ENCODE measurements at places on chromosomes 12 and 14.

DNA sequence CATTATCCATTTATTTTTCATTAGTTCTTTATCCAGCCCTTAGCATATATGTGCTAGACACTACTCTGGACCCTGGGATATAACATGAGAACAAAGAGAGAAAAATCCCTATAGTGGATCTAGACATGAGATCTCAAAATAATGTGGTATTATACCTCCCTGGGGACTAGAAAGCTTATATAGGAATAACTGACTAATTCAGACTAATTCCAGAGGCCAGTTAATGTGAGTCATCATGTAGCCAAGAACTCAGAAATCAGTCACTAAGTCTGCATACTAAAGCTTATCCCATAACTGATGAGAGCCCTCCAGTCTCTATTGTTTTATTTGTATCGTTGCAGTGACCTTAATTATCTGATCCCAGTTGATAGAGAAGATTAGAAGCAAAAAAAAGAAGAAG is 267.1 kb upstream of the RGS6 start:
- no peaks in the 10 kb centered on the region for H3K4me1 ChIP-seq
- H3K4me3 ChIP-seq, result no peak overlapping the region
- H3K27me3 ChIP-seq, result no peaks in the 10 kb centered on the region
- H3K36me3 ChIP-seq, result no peaks in the 10 kb centered on the region

DNA sequence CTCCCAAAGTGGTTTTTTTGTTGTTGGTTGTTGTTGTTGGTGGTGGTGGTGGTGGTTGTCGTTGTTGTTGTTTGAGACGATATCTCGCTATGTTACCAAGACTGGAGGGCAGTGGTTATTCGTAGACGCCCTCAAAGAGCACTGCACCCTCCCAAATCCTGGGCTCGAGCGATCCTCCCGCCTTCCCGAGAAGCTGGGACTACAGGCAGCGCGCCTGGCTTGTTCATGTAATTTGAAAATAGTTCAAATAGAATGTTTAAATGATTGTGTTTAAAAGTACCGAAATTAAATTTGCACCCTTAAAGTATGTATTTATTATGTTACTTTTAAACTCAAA is 439 bp upstream of the ANAPC5 start:
- H3K27me3 ChIP-seq, result no peaks in the 10 kb centered on the region
- H3K4me3 ChIP-seq, result peak overlapping the region; percentile 99
- H3K36me3 ChIP-seq, result no peaks in the 10 kb centered on the region
- H3K4me1 ChIP-seq, result peaks cover 6% of the 10 kb centered on the region
- H3K27ac ChIP-seq, result peak overlapping the region; percentile 78
- DNase-seq, result no peak

GRCh38 chr14:31109257-31109656 is 83.1 kb upstream of the STRN3 start:
- no peak for DNase-seq
- H3K4me3 ChIP-seq, result no peak overlapping the region
- H3K4me1 ChIP-seq, result no peaks in the 10 kb centered on the region
- no peak overlapping the region for H3K27ac ChIP-seq
- no peaks in the 10 kb centered on the region for H3K27me3 ChIP-seq
- peaks cover 25% of the 10 kb centered on the region for H3K36me3 ChIP-seq

- no peak overlapping the region for H3K4me3 ChIP-seq
- no peak overlapping the region for H3K27ac ChIP-seq
- H3K27me3 ChIP-seq, result no peaks in the 10 kb centered on the region
- no peaks in the 10 kb centered on the region for H3K4me1 ChIP-seq
- DNase-seq, result no peak
These were observed 76.1 kb downstream of the ALG10B start for GRCh38 chr12:38392554-38393144.

- H3K27ac ChIP-seq, result no peak overlapping the region
- no peaks in the 10 kb centered on the region for H3K4me1 ChIP-seq
- H3K36me3 ChIP-seq, result no peaks in the 10 kb centered on the region
- DNase-seq, result no peak
- no peaks in the 10 kb centered on the region for H3K27me3 ChIP-seq
- H3K4me3 ChIP-seq, result no peak overlapping the region
These were observed 398.4 kb downstream of the SYT1 start for GRCh38 chr12:79262938-79263337.

DNA sequence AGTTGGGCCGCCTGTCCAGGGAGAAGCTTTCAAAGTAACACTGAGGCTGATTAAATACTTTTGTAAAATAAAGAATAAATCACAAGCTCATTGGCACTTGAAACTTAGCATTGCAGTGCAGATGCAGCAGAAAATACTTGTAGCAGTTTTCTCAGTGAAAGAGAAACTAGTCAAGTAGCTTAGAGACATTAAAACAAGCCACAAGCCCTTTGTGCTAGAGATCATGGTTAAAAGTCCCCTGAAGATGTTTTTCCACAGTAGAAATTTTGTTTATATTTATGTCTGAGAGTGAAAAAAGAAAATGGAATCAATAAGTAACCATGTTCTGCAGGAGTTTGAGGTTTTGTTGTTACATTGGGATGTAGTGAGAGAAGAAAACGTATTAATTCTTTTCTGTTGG is 5.9 kb downstream of the PSEN1 start:
- H3K4me3 ChIP-seq, result no peak overlapping the region
- H3K4me1 ChIP-seq, result no peaks in the 10 kb centered on the region
- no peaks in the 10 kb centered on the region for H3K36me3 ChIP-seq
- no peak overlapping the region for H3K27ac ChIP-seq
- no peak for DNase-seq
- no peaks in the 10 kb centered on the region for H3K27me3 ChIP-seq

- H3K4me1 ChIP-seq, result peaks cover 4% of the 10 kb centered on the region
- H3K27me3 ChIP-seq, result no peaks in the 10 kb centered on the region
These were observed 8.8 kb upstream of the ASPG start for GRCh38 chr14:104076743-104077142.

DNA sequence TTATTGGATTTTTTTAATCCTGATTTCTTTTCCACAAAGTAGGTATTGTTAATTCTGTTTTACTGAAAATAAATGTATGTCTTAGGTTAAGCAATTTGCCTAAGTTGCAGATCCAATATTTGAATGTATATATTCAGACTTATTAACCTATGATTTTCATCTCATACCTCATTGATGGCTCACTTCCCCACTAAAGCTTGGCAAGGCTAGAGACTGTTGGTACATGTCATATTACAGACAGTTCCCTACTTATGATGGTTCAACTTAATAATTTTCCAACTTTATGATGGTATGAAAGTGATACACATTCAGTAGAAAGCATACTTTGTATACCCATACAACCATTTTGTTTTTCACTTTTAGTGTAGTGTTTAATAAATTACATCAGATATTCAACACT is 33.2 kb upstream of the KCNH3 start:
- H3K27ac ChIP-seq, result no peak overlapping the region
- no peaks in the 10 kb centered on the region for H3K36me3 ChIP-seq
- no peak for DNase-seq
- H3K4me3 ChIP-seq, result no peak overlapping the region
- H3K4me1 ChIP-seq, result no peaks in the 10 kb centered on the region
- H3K27me3 ChIP-seq, result no peaks in the 10 kb centered on the region

- no peaks in the 10 kb centered on the region for H3K36me3 ChIP-seq
- no peak for DNase-seq
- H3K4me1 ChIP-seq, result no peaks in the 10 kb centered on the region
- H3K27ac ChIP-seq, result no peak overlapping the region
- no peaks in the 10 kb centered on the region for H3K27me3 ChIP-seq
These were observed 120.5 kb downstream of the PTPN11 start for GRCh38 chr12:112539221-112539620.

- H3K27me3 ChIP-seq, result no peaks in the 10 kb centered on the region
- H3K36me3 ChIP-seq, result no peaks in the 10 kb centered on the region
- no peaks in the 10 kb centered on the region for H3K4me1 ChIP-seq
- no peak for DNase-seq
- H3K27ac ChIP-seq, result no peak overlapping the region
These were observed 144.0 kb upstream of the TMPO start for GRCh38 chr12:98371419-98371818.

- no peaks in the 10 kb centered on the region for H3K4me1 ChIP-seq
- no peaks in the 10 kb centered on the region for H3K36me3 ChIP-seq
- DNase-seq, result no peak
- H3K27ac ChIP-seq, result no peak overlapping the region
These were observed 109.8 kb upstream of the EGLN3 start for GRCh38 chr14:34060651-34060999.

DNA sequence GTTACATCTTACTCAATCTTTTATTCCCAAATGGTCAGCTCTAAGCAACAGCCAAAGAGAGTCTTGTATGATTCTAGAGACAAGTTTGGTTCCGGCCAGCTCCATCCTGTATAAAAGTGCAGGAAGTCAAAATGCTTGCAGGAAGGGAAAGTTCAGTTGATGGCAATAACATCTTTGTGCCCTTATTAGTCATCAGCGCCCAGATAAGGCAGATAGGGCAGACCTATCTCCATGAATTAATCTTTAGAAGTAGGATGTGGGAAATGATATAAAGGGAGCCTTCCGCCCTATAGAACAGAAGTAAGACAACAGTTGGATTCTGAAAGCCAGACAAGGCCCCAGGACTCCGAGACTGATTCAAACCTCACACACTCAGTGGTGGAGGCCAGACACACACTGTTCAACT is 6.4 kb downstream of the GNS start:
- no peaks in the 10 kb centered on the region for H3K27me3 ChIP-seq
- H3K4me1 ChIP-seq, result peaks cover 1% of the 10 kb centered on the region
- no peak for DNase-seq
- H3K27ac ChIP-seq, result no peak overlapping the region
- no peak overlapping the region for H3K4me3 ChIP-seq

DNA sequence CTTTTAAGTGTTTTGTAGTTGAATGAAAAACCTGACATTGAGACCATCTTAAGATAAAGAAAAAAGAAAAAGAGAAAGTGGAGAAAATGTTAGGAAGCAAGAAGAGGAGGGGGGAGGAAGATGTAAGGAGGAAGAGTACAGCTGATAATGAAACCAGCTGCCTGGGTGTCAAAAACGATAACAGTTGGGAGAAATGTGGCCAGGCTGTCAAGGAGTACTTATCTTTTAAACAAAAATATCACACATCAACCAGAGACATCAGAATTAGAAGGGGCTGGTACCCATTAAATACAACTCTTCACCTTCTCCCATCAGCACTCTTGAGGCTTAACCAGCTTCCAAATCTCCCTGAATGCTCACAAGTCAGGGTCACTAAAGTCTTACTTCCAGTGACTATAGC is 4.5 kb downstream of the SLC11A2 start:
- no peak for DNase-seq
- peak overlapping the region; percentile 26 for H3K27ac ChIP-seq
- no peaks in the 10 kb centered on the region for H3K36me3 ChIP-seq
- peaks cover 27% of the 10 kb centered on the region for H3K4me1 ChIP-seq
- no peak overlapping the region for H3K4me3 ChIP-seq

- no peaks in the 10 kb centered on the region for H3K27me3 ChIP-seq
- peak; percentile 26 for DNase-seq
- no peaks in the 10 kb centered on the region for H3K36me3 ChIP-seq
- peak overlapping the region; percentile 74 for H3K27ac ChIP-seq
- H3K4me1 ChIP-seq, result peaks cover 5% of the 10 kb centered on the region
These were observed 1.1 kb downstream of the PHLDA1 start for GRCh38 chr12:76030341-76031080.

DNA sequence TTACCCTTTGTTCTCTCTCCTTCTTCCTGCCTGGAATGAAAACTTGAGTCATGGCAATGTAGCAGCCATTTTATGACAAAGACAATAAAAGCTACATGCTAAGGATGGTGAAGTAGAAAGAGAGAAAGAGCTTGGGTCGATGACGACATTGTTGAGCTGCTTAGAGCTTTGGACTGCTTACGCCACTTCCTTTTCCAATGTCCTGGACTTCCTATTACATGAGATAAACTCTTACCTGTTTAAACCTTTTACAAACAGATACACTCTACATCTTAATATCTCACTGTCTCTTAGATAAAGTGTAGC is 70.1 kb downstream of the PEBP1 start:
- no peaks in the 10 kb centered on the region for H3K4me1 ChIP-seq
- H3K36me3 ChIP-seq, result peaks cover 24% of the 10 kb centered on the region
- H3K27me3 ChIP-seq, result no peaks in the 10 kb centered on the region

- DNase-seq, result no peak
- H3K36me3 ChIP-seq, result no peaks in the 10 kb centered on the region
- no peaks in the 10 kb centered on the region for H3K4me1 ChIP-seq
- H3K27me3 ChIP-seq, result no peaks in the 10 kb centered on the region
These were observed 23.9 kb upstream of the C14orf180 start for GRCh38 chr14:104555430-104556255.

DNA sequence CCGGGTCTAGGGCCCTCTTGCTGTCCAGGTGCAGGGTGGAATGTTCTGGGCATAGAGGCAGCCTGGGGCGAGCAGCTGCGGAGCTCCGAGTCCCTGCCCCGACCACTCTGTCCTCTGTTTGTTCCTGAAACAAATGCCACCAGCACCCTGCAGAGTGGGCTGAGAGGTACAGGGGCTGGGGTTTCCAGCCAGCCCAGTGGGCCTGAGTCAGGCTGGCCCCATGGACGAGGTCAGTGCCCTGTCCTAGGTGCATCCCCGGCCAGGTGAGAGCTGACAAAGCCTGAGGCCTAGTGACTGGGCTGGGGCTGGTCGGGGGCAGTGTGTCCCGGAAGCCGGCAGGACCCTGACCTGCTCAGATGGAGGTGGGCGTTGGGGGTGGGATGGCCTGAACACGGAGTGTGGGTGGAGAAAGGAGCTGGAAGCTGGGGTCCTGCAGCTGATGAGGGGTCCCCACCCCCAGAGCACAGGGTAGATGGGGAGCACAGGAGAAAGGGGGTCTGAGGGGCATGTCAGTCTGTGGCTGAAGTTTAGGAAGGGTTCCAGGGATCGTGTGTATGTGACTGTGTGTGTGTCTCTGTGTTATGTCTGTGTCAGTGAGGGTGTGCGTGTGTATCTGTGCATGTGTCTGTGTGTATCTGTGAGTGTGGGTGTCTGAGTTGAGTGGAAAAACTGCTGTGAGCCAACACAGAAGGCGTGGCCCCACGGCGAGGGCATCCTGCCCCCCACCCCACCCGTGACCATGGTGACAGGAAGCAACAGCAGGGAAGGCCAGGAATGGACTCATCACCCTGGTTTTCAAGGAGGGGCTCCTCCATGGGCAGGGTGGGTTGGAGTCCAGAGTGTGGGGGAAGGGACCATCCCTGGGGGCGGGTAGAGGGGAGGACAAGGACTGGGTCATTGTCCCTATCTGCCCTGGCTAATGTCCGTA is 2.4 kb upstream of the CRIP1 start:
- H3K27ac ChIP-seq, result peak overlapping the region; percentile 100
- no peaks in the 10 kb centered on the region for H3K27me3 ChIP-seq
- H3K4me1 ChIP-seq, result peaks cover 58% of the 10 kb centered on the region
- H3K36me3 ChIP-seq, result no peaks in the 10 kb centered on the region

- H3K4me1 ChIP-seq, result no peaks in the 10 kb centered on the region
- H3K27ac ChIP-seq, result no peak overlapping the region
- H3K4me3 ChIP-seq, result no peak overlapping the region
- H3K27me3 ChIP-seq, result no peaks in the 10 kb centered on the region
- H3K36me3 ChIP-seq, result no peaks in the 10 kb centered on the region
These were observed 77.4 kb downstream of the FBXL14 start for GRCh38 chr12:1517007-1517406.

Data from naive thymus-derived CD4-positive, alpha-beta T cell (primary cell).